Panc1 (cell line): ENCODE measurements at places on chromosomes 2 and 18. TPM values are rescaled to one million over a fixed set of nuclear protein-coding genes. Genes with fewer than 3 reads are reported as not detected.

DNA sequence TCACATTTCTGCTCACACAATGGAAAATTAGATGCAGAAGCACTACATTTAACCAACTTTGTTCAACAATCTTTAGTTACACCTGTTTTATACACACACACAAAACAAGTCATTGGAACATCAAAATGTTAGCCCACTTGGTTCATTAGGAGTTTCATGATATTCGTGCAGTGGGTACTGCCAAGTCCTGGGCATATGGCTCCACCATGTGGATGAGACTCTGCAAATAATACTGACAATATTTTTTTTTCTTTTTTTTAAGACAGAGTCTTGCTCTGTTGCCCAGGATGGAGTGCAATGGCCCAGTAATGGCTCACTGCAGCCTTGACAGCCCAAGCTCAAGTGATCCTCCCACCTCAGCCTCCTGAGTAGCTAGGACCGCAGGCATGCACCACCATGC, 34.5 kb upstream of the GRB14 start:
- no peak overlapping the region for H3K27ac ChIP-seq
- no peak for DNase-seq
- no peaks in the 10 kb centered on the region for H3K36me3 ChIP-seq
- no peaks in the 10 kb centered on the region for H3K27me3 ChIP-seq

DNA sequence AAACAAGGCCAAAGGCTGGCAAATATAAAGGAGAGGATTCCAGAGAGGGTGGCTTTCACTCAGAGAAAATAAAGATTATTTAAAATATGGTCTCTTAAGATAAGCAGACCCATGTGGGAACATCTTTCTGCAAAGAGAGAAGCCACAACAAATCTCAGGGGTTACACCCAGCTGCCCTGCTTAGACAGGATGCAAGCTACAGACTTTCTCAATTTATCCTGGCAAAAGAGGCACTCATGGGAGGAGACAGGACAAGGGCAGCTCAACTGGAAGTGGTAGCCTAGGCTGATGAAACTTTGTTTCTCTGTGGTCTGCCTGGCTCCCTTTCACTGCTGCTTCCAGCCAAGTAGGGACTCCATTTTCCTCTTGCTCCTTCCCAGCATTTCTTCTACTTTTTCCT, 25.9 kb upstream of the SULT1C4 start:
- H3K4me1 ChIP-seq: no peaks in the 10 kb centered on the region
- H3K4me3 ChIP-seq: no peak overlapping the region
- no peak overlapping the region for H3K27ac ChIP-seq

DNA sequence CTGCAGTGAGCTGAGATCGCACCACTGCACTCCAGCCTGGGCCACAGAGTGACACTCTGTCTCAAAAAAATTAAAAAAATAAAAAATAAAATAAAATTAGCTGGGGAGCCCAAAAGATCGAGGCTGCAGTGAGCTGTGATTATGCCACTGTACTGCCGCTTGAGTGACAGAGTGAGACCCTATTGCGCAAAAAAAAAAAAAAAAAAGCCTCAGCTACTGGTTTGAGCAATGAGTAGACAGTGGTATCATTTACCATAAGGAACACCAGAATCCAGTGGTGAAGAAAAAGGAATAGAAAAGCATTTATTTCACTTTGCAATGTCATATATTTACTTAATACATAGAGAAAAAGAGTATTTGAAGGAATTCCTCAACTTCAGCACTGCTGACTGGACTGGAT, 3.0 kb downstream of the SAP130 start:
- no peak overlapping the region for H3K4me3 ChIP-seq
- no peaks in the 10 kb centered on the region for H3K27me3 ChIP-seq
- peaks cover 5% of the 10 kb centered on the region; the same call in 1 of the 2 replicates for H3K4me1 ChIP-seq
- no peak overlapping the region for H3K27ac ChIP-seq
- no peak for DNase-seq

Gene KCNE4
- total RNA-seq: 0.21 TPM

Gene GLI2
- total RNA-seq: 6.2 TPM
